ENCODE measurements at places on chromosomes 4 and X.

- no peak for DNase-seq
These were observed 25.6 kb downstream of the ATP10D start for GRCh38 chr4:47510506-47511143.

DNA sequence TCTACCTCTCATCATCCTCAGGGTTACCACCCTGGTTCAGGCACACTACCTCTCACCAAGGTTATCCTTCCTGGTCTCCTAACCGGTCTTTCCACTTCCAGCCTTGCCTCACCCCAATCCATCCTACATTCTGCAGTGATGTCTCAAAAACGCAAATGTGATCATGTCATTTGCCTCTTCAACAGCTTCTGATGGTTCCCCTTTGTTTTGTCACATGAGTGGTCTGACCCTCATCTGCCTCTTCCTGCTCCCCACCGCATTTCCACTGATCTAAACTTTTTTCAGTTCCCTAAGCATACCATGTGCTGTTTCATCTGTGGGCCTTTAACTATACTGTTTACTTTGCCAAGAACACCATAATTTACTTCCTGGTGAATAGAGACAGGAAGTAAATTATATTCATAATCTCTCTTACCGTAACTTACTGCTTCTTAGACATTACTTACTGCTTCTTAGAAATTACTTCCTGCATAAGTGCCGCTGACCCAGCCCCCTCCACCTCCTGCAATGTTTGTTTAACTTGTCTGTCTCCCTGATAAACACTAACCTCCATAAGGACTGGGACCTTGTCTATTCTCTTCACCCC is 27.1 kb upstream of the NSUN7 start:
- peak; percentile 17 for DNase-seq

DNA sequence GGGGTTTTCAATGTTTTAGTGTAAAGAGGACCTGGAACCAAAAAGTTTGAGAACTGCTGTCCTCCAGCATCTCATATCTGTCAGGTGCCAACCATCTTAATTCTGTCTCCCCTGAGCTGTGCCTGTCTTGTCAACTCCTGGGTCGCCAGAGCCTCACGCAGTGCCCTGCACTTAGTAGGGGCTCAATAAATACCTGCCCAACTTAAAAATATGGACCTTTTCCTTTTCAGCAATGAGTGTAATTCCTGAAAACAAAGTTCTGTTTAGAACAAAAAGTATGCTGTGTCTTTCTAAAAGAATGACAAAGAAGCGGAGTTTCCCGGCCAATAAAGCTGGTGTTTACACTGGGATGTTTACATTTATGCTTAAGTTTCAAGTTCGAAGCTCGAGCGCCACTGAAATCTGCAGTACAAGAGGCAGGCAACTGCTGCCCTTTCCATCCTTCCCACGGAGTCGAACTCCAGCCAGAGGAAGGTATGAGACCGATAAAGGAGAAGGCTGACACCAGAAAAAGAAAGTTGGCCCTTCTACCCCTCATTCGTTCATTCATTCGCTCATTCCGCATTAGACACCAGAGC is 1.1 kb upstream of the HTATSF1 start:
- no peak for DNase-seq

DNA sequence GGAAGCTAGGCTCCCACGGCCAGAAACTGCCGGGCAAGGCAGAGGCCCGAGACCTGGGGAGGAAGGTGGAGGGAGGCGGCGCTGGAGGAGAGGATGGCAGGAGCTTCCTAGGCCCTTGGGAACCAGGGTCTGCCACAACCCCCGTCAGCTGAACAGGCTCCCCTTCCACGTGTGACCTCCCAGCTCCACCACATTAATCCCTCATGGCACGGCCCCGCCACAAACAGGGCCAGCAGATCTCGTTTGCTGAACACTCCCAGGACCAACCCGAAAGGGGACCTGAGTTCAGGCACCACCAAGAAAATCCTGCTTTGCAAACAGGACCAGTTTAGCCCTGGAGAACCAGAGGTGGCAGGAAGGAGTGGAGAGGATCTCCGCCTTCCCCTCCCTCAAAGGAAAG is 62.7 kb downstream of the FHDC1 start:
- no peak for DNase-seq

DNA sequence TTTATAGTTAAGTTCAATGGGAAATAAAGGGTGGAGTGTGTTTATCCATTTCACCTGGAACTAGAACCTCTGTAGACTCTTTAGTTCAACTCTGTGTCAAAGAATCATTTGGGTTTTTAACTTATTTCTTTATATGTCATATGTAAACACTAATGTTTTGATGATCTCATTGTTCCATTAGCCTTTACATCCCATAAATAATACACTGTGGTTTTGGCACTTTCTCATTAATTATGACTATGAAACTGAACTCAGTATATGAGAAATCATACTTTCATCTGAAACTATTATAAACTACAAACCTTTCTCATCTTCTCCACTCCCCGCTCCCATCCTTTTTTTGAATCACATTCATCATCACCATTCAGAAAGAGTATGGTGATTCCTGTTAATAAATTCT is 31.0 kb downstream of the F8 start:
- no peak for DNase-seq

- DNase-seq = no peak
These were observed 108.1 kb downstream of the DHX15 start for GRCh38 chr4:24476282-24476681.

- no peak for DNase-seq
These were observed 9.8 kb downstream of the LAMP2 start for GRCh38 chrX:120459309-120459708.

DNA sequence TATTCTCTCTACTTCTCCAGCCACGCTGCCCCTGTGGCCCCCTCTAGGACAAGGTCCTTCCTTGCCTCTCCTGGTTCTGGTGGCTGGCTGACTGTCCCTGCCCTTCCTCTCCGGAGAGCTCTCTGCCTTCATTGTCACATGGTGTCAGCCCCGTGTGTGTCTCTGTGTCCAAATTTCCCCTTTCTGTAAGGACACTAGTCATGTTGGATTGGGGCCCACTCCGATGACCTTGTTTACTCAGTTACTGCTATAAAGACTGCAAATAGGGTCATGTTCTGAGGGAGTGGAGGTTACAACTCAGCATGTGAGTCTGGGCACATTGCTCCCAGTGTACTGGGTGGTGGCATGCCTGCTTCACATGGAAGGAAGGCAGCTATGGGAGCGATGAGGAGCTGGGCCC is 129.5 kb upstream of the PSAPL1 start:
- no peak for DNase-seq

- no peak for DNase-seq
These were observed 50.4 kb downstream of the C4orf50 start for GRCh38 chr4:5967783-5968182.

DNA sequence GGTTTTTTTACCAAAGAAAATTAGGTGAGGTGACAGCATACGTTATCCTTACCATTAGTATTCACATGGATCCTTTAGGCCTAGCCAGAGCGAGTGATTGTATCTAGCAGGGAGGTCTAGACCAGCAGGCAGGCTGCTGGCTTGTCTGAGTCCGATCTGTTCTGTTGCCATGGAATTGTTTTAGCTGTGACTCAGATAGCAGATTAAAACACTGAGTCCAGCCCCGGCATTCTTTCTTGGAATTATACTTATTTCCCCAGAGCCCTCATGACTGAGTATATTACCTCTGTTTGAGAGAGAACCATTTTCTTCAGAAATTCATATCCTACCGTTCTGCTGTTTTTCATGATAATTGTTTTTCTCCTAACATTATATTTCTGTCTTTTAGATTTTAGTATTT is 37.4 kb downstream of the OCRL start:
- no peak for DNase-seq

DNA sequence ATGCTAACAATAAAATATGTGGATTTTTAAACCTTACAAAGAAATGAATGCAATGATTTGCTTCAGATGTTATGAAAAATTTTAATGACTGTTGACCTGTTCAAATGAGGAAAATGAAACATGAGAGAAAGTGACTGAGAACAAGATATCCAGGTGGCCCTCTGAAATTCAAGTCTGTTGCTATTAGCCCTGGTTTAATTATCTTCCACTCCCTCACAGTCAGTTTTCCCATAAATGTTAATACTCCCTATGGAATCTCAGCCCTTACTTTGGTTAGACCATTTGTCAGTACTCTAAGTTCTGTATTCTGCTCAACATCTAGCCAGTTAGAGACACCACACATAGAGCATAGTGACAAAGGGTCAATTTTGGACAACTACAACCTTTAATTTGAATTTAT is 327.8 kb downstream of the PDGFC start:
- DNase-seq = no peak

DNA sequence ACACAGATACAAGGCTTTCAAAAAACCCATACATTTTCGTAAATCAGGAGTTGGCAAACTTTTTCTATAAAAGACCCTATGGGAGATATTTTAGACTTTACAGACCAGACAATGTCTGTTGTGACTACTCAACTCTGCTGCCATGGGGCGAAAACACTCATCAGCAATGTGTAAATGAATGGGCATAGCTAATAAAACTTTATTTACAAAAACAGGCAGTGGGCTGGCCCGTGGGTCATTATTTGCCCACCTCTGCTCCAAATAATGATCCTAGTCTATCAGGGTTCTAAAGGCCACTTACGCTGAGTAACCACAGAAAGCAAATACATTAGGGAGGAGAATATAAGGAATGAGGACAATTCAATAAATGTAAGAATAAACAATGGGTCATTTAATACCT is 43.9 kb upstream of the ACSL4 start:
- DNase-seq = no peak

DNA sequence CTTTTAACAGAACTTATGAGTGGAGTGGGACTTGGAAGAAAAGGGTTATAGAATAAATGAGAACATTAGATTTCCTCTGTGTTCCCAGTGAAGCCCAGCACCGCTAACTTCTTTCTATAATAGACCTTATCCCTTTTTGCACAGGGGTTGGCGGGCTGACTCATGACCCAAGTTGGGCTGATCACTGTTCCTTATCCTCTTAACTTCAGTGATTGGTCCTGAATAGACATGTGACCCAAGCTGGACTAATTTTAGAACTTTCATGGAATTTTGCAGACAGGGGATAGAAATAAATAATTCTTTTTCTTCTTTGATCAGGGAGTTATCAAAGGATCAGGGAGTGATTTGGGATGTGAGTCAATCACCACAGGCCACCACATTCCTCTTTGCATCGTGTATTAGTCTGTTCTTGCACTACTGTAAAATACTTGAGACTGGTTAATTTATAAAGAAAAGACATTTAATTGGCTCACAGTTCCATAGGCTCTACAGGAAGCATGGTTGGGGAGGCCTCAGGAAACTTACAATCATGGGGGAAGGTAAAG is 75.9 kb downstream of the UCHL1 start:
- no peak for DNase-seq

DNA sequence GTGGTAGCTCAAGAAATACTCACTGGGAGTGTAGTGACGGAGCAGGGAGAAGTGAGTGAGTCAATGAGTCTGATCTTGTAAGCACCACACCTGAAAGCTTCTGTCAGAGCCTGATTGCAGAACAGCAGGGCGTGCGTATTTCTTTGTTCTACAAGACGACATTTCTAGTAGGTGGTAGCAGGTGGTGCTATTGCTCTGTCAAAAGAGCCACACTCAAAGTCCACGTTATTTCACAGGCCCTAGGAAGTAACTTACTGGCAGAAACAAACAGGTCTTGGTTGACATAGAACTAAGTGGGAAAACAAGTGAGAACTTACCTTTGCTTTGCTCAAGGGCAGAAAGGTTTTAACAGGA is 46.4 kb upstream of the SPRY1 start:
- DNase-seq = no peak

DNA sequence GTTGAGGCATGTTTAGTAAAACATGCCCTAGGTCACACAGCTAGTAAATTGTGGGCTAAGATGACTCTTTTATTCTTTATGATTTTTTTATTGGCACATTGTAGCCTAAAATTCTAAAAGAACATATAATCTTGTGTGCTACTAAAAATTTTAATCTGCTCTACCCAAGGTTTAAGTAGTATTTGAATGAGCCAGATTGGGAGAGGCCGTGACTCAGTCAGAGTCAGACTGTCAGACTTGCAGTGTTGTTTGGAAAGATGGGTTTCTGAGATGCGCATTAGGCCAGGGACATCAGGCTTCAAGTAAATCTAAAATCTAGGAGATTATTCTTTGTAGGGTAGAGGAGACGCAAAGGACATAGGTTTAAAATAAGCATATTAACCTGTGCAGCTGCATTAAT is 30.7 kb upstream of the TMPRSS11E start:
- DNase-seq = no peak

DNA sequence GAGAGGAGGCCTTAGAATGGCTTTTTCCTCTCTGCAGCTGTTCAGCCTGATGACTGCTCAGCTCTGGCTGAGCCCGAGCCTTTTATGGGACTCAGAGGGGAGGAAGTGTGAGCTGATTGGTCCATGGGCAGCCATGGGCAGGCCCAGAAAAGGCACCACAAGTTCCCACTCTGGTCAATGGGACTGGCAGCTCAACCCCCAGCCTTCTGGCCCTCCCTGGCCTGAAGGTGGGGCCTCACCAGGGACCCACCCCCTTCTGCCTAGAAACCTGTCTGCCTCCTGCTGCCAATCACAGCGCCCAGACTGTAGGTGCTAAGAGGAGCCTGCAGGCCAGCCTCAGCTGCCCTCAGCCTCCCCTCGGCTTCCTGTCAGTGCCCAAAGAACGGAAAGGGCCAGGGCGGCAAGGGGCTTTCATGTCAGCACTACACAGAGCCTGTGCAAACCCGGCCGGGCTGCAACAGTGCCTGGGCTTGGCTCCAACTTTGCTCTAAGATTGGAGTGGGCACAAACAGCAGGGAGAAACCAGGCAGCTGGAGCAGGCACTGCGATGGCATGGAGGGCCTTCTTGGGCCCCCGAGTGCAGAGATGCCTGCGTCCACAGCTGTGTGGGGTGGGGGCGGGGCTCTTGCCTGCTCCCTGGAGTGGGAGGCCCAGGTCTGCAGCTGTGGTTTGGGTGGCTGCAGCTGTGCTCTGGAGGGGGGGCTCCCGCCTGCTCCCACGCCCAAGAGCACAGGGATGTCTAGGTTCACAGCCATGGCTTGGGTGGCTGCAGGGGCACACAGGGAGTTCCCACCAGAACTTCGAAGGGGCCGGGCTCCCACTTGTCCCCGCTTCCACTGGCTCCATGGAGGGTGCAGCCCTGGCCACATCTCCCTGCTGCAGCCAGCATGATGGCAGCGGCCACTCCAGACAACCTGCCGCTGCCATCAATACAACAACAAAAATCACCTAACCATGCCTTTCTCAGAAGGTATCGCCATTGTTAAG is 92.6 kb downstream of the NXF2 start:
- no peak for DNase-seq

DNA sequence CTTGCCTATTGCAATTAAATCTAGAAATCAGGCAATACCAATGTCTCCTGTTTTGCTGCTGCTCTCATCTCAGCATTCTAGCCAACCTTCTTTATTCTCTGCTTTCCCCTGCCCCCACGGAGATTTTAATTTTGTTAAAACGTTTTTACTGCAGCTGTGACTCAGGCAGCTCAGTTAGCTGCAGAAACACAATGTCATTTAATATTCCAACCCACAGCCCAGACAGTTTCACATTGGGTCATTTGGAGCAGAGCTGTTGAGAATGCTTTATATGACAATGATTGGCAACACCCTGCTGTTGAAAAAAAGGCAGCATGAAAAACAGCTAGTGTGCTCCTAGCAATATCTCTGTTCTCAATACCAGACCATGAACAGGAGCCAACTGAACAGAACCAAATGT is 12.6 kb upstream of the SLC10A4 start:
- DNase-seq = no peak

- no peak for DNase-seq
These were observed 42.0 kb downstream of the MAP7D3 start for GRCh38 chrX:136209016-136209738.

GRCh38 chr4:183314336-183314735 is 5.7 kb downstream of the CLDN22 start:
- DNase-seq = no peak
